ENCODE measurements at places on chromosomes 7 and 10.

GRCh38 chr7:133436014-133436428 is 183.1 kb downstream of the EXOC4 start:
- no peak for DNase-seq

DNA sequence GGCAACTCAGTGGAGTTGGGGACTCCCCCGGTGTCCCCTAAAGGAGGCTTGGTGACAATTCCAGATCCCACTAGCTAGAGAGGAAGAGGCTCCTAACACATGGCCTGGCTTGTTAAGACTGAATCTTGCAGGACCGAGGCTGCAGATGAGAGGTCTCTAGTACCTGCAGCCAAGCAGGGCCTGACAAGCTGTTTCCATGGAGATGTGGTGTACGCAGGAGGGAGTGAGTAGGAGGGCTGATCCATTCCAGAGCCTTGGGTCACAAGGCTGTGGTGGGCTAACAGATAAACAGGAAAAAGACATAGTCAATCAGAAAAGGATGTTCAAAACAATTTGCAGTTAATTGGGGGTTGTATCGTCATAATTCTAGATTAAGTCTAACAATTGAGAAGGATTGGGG is 77.3 kb upstream of the MKLN1 start:
- no peak for DNase-seq

DNA sequence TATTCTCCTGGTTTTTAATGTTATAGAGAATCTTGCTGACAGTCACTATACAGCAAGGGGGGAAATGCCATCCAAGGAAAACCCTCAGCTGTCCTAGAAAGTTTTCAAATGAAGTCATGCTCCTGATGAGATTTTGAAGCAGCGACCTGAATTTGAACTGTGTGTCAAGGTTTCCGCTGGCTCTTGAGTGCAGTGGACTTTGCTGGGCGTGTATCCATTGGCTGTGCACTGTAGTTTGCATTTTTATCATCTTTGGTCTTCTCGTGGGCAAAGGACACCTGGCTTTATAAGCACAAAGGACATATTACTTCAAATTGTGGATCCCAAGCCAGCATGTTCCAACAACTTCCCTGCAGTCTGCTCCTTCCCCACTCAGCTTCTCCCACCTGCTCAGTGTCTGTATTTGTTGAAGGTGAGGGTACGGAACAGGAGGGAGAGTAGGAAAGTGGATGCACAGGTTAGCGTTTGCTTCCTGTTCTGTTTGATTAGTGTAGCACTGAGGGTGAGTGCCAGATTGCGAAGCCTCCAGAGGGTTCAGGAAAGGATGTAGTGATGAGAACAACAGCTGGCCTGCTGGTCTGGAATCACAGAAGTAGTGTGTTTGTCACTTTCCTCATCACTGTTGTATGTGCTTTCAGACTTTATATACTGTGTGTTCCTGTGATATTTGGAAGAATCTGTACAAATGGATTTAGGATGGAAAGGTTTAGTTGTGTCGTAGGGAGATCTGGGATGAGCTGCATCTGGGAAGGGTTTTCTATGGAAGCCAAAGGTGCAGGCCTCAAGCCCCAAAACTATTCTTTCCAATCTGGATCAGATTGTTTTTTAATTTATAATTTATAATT is 204.8 kb downstream of the BMPER start:
- no peak for DNase-seq

GRCh38 chr7:155804431-155804831 is 7.8 kb downstream of the SHH start:
- DNase-seq: no peak

GRCh38 chr7:29156907-29157452 is 10.6 kb upstream of the CPVL start:
- no peak for DNase-seq
